ENCODE measurements at places on chromosomes 16 and 17. TPM values are rescaled to one million over a fixed set of nuclear protein-coding genes. Genes with fewer than 3 reads are reported as not detected.

Gene ABCA8
- 8.4 TPM for total RNA-seq

Gene FOXL1
- 2.0 TPM for total RNA-seq

DNA sequence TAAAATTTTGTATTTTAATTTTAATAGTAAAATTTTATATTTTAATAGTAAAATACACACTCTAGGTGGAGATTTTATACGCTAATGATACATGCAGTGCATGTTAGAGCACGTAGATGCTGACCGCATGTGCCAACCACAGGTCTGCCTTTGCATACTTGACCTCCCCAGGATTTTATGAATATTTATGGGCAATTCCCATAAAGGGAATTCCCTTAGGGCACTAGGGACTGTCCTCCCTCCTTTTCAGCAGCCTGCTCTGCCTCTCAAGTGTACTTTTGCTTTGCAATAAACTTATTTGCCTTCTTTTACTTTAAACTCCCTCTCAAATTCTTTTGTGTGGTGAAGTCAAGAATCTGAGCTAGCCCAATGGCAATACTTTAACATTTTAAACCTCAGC lies 217.7 kb upstream of the CDH8 start:
- DNase-seq = no peak

Gene KATNB1
- 18.0 TPM for total RNA-seq

DNA sequence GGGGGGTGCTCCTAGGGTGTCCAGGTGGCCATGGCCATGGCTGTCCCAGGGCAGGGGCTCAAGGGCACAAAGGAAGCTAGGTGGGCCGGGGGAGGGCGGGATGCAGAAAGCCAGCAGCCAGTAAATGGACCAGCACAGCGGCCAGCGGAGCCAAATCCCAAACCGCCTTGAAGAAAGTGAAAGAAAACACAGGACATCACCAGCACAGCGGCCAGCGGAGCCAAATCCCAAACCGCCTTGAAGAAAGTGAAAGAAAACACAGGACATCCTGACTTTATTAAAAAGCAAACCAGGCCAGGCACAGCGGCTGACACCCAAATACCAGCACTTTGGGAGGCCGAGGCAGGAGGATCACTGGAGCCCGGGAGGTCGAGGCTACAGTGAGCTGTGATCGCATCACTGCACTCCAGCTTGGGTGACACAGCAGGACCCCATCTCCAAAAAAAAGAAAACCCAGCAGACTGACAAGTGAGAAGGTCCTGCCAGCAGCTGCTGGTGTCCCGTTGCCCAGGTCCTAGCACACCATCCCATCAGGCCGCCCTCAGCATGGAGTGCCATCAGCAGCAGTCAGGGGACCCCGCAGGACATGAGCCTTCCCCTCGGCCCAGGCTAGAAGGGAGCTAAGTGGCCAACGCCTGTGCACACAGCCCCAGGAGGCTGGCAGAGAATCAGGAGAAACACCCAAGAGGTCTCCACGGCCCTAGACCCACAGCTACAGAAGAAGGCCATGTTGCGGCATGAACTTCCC lies 17.0 kb downstream of the SLC38A10 start:
- no peak for DNase-seq

DNA sequence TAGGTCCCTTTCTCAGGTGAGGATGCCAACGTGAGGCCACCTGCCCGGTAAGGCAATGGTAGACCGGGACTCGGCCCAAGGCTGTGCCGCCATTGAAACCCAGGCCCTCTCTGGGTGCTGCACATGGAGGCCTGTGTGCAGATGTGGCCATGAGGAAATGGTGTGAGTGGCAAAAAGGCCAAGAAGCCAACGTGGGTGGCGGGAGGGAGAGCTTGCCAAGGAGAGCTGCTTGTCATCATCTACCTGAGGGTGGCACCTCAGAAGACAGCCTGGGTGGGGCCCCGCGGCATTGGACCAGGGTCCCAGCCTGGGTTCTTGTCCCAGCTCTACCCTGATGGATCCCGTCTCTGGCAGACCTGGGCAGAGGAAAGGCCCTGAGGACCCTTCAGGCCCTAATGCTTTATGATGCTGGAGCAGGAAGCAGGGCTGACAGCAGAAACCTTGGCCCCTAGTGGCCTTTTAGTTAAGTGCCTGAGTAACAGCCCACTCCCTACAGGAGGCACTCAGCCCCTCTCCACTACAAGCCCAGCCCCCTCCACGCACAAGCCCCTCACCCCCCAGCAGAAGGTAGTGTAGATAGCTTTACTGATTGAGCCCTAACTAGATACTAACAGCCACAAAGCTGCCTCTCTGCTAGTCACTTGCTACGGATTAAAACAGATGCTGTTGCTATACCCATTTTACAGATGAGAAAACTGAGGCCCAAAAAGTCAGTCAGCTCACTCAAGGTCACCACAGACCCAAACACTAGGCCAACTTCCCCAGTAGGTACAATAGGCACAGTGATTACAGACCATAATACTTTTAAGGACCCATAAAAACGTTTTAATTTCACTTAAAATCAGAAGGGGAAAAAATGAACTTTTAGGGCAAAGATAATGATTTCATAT lies 26.2 kb upstream of the KIFC3 start:
- no peak for DNase-seq

DNA sequence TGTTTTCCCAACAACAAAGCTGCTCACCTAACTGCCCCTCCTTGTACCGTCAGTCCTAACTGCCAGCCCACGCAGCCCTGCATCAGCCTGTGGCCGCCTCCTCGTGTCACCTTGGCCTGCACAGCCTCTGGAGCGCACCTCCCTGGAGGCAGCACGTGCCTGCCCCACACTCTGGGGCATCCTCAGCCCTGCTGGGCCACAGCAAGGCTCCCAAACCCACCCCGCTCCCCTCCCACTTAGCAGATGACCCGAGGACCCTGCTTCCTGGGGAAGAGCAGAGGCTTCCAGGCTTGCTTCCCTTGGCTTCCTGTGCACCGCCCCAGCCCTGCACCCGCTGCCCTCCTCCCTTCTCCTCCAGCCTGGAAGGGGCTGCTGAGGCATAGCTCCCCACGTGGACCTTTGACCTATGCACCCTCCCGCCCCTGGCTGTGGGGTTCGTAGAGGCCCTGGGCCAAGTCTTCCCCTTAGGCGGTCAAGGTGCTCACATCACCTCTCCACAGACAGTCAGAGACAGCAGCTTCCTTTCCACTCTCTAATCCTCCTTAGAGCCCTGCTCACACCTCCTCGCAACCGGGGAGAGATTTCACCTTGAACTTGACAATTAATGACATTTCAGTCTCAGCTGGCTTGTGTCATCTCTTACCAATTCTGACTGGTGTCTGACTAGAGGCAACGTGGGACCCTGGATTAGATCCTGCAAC lies 115.0 kb downstream of the MGAT5B start:
- DNase-seq = no peak

GRCh38 chr16:89297156-89297874 lies 79.8 kb downstream of the ZNF778 start:
- no peak for DNase-seq

DNA sequence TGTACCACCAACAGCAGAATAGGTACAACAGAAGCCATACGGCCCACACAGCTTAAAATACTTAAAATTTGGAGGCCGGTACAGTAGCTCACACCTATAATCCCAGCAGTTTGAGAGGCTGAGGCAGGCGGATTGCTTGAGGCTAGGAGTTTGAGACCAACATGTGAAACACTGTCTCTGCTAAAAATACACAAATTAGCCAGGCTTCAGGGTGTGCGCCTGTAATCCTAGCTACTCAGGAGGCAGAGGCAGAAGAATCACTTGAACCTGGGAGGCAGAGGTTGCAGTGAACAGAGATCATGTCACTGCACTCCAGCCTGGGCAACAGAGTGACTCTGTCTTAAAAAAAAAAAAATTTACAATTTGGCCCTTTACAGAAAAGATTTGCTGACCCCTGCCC lies 17.0 kb downstream of the GFOD2 start:
- peak; percentile 20 for DNase-seq
